Uterus (tissue), 4 donors: ENCODE measurements at places on chromosomes 2 and 18. TPM values are rescaled to one million over a fixed set of nuclear protein-coding genes. Genes with fewer than 3 reads are reported as not detected.

DNAJC5G gene
- not detected for total RNA-seq

CLASP1 gene
- 31.5 TPM for total RNA-seq

DLGAP1 gene
- 1.5 TPM for total RNA-seq

FBXO48 gene
- 1.5 TPM for total RNA-seq

FER1L5 gene
- total RNA-seq, result 0.40 TPM

TMEM17 gene
- 1.0 TPM for total RNA-seq

MSGN1 gene
- not detected for total RNA-seq

EVA1A gene
- total RNA-seq, result 2.3 TPM

ADAM23 gene
- 11.9 TPM for total RNA-seq

PAX8 gene
- total RNA-seq, result 2.8 TPM

SLC14A1 gene
- 0.95 TPM for total RNA-seq

LCT gene
- not detected for total RNA-seq

ANKRD53 gene
- not detected for total RNA-seq

ERMN gene
- total RNA-seq, result not detected

IL36RN gene
- not detected for total RNA-seq

C2orf78 gene
- not detected for total RNA-seq

SERPINB13 gene
- not detected for total RNA-seq

C18orf63 gene
- not detected for total RNA-seq

FHOD3 gene
- total RNA-seq, result 13.8 TPM

CMPK2 gene
- total RNA-seq, result 9.4 TPM

PRSS56 gene
- total RNA-seq, result not detected

RAB31 gene
- total RNA-seq, result 22.9 TPM

PROM2 gene
- 10.6 TPM for total RNA-seq

GNAL gene
- total RNA-seq, result 16.1 TPM

SOWAHC gene
- 8.8 TPM for total RNA-seq

CXCR2 gene
- total RNA-seq, result 0.91 TPM

INPP5D gene
- total RNA-seq, result 37.9 TPM

TRIM43 gene
- not detected for total RNA-seq

FTCDNL1 gene
- total RNA-seq, result 5.8 TPM

STARD6 gene
- total RNA-seq, result not detected

LYG2 gene
- total RNA-seq, result not detected

HJURP gene
- total RNA-seq, result not detected

PTPN18 gene
- total RNA-seq, result 36.8 TPM

TMEM247 gene
- not detected for total RNA-seq

CAVIN2 gene
- 37.3 TPM for total RNA-seq

CHRND gene
- not detected for total RNA-seq

SPP2 gene
- total RNA-seq, result 1.3 TPM

IL36A gene
- not detected for total RNA-seq

RBMS1 gene
- 112 TPM for total RNA-seq

ASTL gene
- not detected for total RNA-seq

PIEZO2 gene
- total RNA-seq, result 1.8 TPM

NIF3L1 gene
- 64.8 TPM for total RNA-seq

CCDC150 gene
- total RNA-seq, result 5.7 TPM

C1GALT1C1L gene
- total RNA-seq, result 3.7 TPM

ACP1 gene
- total RNA-seq, result 72.0 TPM

AKAIN1 gene
- not detected for total RNA-seq

SMIM21 gene
- total RNA-seq, result not detected
